B cell (primary cell): ENCODE measurements at places on chromosomes 5 and 9.

DNA sequence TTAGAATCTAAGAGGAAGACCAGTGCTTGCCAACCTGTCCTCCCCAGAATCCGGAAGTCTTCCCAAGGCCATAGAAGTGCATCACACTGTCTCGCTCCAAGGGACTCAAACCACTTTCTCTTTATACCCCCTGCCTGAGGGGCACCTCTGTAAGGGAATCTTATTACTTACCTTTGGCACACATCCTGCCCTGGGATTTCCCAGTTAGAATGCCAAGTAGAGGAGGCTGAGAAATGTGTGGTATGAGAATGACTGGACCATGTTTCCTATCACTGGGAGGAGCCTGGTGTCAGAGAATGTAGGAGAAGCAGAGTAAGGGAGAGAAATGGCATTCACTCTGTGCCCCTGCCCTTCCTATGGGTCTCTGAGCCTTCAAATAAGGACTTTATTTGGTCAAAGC lies 85.8 kb downstream of the AOPEP start:
- no peak for DNase-seq

DNA sequence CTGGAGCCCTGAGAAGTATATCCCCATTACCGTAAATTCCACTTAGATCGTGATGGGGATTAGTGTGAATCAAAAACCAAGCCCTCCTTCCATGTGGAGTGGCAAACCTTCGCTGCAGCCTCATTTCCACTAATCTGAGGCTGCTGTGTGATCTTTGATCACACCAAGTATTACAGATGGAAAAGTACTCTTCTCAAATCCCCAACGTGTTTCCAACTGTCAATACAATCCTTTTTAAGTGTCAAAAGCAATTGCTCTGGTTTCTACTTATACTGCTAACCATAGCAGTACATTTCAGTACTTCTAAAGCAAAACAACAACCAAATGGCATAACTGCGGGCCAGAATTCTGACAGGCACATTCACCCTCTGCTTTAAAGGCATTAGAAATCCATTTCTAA lies 307.7 kb upstream of the ADAMTS16 start:
- no peak for DNase-seq

DNA sequence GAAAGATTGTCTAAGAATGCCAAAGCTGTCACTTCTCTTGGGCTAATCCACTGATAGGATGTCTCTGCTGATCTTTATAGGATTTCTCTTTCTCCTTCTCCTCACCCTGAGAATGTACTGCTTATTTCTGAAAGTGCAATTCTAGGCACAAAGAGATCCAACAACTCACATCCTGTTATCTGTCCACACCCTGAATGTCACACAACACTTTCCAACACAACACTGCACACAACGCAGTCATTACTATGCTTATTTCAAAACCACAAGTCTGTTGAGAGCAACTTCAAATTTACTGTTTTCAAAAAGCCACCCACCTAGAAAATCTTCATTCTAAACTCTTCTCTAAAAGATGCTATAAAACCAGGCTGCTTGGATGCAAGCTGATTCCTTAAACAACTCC lies 215.0 kb downstream of the ROR2 start:
- no peak for DNase-seq

GRCh38 chr9:114190563-114190905 lies 35.2 kb downstream of the COL27A1 start:
- DNase-seq = no peak

DNA sequence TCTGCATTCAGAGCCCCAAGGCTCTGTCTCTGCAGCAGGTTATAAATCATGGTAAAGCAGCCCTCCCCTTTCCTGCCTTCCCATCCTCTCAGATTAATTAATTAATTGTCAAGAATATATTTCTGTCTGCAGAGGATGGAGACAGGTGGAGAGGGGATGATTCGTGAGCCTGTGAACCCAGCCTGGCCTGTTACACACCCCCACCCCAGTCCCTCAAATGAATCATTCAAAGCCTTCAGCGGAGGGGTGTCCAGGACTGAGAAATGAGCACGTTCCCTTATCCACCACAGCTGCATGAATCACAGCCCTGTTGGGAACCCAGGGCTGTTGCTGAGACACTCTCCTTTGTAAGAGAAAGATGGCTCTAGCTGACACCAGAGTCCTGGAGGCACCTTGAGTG lies 56.0 kb downstream of the NIPAL4 start:
- no peak for DNase-seq

GRCh38 chr5:166083183-166083959 lies 2208.1 kb upstream of the WWC1 start:
- no peak for DNase-seq

DNA sequence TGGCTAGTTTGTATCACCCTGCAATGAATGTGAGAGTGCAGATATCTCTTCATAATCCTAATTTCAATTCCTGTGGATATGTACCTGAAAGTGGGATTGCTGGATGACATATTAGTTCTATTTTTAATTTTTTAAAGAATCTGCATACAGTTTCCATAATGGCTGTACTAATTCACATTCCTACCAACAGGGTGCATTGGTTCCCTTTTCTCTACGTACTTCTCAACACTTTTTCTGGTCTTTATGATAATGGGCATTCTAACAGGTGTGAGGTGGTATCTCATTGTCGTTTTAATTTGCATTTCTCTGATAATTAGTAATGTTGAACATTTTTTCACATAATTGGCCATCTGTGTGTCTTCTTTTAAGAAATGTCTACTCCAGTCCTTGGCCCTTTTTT lies 927.5 kb downstream of the DTWD2 start:
- no peak for DNase-seq

GRCh38 chr5:594226-594860 lies 17.8 kb upstream of the CEP72 start:
- DNase-seq = no peak

DNA sequence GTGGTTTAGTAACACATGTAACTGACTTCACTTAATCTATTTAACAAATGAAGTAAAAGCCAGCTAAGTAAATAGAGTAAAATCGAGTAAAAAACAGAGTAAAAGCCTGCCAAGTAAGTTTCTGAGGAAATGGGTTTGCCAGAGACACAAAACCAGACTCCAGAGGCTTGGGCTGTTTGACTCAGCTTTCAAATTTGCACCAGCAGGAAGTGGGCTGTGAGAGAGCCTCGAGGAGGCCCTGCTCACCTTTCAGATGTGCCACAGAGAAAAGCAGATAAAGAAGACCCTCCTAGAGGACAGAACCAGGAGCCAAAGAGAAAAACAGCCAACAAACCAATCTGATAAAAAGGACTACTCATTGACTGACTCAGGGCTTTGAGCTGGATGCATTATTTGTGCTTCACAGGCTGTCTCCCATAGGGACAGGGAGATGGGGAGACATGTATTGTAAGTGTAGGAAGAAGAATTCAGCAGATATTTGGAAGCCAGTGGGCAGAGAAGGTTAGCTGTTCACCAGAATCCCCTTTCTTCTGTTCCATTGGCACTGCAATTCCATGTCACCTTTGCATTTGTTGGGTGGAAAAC lies 14.4 kb upstream of the AMACR start:
- no peak for DNase-seq
